Activated naive CD4-positive, alpha-beta T cell (primary cell): ENCODE measurements at places on chromosomes 1 and 21.

DNA sequence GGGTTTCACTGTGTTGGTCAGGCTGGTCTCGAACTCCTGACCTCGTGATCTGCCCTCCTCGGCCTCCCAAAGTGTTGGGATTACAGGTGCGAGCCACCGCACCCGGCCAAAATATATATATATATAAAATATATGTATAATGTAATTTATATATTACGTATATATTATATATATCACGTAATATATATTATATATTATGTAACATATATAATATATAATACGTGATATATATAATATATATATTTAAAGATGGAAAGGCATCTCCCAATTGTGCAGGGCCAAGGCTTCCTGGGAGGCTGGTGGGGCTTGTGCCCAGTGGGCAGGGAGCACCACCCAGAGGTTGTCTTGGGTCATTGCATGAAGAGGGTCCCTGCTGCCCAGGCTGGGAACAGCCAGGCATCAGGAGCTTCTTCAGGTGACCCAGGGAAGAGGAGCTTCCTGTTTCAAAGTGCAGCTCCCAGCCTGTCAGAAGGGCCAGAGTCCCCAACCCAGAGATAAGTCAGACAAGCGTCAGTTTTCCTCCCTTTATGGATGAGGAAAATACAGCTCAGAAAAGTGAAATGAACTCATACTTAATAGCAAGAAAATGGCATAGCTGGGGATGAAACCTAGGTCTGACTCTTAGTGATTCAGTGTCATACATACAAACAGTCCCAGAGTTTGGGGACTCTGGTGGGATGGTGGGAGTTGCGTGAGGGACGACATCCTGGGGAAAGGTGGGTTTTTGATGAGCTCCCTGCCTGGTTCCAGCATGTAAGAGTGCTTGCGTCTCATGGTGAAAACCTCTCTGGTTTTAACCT is 12.0 kb downstream of the UBE2Q1 start:
- peak; percentile 13 for DNase-seq

- DNase-seq = no peak
These were observed 26.4 kb upstream of the SYCP1 start for GRCh38 chr1:114828251-114828650.

DNA sequence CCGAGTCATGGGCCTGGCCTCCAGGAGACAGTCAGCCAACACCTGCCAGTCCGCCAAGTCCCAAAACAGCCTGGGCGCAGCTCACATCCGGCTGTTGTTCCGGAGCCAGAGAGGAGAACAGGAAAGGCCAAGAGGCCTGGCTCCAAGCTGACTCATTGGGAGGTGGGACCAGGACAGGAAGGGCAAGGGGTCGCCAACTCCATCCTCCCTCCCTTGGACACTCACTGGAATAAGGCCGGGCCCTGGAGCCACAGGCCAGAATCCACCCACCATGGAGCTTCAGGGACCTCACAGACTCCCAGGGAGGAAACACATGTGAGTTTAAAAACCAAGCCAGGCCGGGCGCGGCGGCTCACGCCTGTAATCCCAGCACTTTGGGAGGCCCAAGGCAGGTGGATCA is 25.1 kb upstream of the CLIC4 start:
- no peak for DNase-seq

- no peak for DNase-seq
These were observed 12.4 kb upstream of the PLXNA2 start for GRCh38 chr1:208256556-208256955.

DNA sequence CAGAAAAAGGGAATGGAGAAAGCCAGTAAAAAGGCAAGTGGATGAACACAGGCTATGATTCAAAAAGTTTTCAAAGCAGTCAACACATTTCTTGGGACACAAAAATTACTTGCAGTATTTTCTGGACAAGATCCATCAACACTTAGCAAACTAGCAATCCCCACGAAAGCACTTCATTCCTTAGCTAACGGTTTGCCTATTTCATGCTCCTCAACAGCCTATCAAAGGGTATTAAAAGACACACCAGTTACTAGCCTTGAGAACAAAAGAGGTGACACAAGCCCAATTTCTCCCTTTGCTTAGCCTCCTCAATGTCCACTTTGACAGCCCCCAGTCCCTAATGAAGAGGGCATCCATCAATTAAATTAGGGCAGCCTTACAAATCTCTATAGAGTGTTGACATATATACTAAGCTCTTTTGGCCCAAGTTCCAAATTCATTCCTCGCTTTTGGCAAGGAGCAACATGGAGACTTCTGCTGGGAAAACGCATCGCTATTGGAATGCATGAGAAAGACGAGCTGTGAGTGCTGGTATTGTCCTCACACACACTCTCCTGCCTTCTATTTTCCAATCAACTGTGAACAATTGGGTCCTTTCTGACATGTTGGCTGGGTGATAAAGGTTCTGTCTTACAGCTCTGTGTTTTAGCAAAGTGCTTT is 180.0 kb downstream of the TNR start:
- no peak for DNase-seq

DNA sequence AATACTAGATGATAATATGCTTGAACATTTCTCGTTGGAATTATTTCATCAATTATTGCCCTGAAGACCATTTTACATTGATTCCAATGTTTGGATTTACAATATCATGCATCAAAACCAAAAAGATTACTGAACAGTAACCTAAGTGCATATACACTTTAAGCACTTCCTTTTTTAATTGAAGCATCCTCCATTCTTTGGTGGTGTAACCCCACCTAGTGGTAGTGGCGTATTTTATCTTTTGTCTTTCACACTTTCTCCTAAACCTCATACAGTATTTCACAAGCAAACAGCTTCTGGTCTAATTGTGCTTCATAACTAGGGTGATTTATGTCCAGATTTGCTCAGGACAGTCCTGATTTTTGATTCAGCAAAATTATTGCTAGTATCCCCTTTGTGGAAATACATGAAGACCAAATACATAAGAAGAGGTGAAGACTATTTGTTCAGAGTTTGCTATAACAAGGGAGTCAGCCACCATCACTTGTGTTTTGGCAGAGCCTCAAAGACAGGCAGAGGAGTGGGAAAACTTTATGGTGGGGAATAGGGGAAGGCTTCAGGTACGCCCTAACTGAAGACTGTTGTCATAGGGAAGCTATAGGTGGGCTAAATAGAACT is 3.4 kb upstream of the NVL start:
- DNase-seq = no peak

DNA sequence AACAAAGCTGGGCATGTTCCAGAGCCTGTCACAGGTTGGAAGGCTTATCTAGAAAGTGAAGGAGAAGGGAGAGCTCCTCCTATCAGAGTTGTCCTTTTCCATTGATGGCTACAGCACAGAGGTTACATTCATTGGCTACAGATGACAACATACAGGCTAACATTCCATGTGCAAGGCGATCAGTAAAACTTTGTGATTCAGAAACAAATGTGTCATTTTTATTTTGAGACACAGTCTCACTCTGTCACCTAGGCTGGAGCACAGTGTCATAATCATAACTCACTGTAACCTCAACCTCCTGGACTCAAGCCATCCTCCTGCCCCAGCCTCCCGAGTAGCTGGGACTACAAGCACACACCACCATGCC is 32.6 kb downstream of the TRIM67 start:
- no peak for DNase-seq

DNA sequence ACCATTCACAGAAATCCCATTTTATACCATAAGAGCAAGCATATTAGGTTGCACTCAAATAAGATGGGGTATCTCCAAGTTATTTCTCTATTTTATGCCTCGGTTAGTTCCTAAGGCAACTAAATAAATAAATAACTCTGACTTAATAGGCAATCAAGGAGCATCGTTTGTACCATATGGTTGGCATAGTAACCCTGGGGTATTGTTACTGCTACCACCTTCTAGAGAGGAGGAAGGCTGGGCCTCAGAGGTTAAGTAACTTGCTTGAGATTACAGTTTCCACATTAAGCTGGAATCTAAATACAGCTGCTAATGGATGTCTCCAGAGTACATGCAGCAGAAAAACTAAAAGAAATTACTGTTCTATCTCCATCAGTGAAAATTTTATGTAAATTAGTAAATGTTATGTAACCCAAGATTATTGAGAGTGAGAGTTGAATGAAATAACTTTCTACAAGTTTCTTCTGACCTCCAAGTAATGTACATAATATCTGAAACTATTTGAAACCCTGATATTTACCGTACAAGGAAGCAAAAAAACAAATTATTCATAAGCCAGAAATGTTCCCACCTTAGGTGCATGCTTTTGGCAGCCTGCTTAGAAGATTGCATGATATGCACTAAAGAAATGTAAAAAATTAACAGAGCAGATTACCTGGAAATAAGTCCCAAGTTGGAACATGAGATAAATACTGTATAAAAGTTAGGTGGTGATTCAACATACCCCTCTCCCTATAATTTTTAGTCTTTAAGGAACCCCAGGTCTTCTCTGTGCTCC is 127.0 kb downstream of the CRB1 start:
- DNase-seq = no peak

DNA sequence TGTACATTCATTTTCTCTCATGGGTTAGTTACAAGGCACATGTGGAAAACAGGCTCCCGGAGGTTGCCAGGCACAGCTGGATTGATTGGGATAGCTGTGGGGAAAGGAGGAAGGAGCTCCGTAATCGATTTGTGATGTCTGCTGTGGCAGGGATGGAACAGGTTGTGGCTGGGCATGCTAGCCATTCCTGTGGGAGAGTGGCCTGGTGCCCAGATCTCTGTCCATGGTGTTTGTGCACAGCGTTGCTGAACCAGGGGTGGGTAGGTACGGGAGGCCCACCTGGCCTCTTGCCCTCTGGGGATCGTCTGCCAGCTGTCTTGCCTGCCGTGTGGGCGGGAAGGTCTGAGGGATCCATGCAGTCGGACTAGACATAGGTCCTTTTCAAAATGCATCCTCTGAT is 302.8 kb upstream of the VAMP3 start:
- no peak for DNase-seq

GRCh38 chr1:92711473-92712165 is 73.3 kb downstream of the EVI5 start:
- no peak for DNase-seq

GRCh38 chr1:48246727-48247126 is 24.2 kb downstream of the SLC5A9 start:
- DNase-seq = no peak

DNA sequence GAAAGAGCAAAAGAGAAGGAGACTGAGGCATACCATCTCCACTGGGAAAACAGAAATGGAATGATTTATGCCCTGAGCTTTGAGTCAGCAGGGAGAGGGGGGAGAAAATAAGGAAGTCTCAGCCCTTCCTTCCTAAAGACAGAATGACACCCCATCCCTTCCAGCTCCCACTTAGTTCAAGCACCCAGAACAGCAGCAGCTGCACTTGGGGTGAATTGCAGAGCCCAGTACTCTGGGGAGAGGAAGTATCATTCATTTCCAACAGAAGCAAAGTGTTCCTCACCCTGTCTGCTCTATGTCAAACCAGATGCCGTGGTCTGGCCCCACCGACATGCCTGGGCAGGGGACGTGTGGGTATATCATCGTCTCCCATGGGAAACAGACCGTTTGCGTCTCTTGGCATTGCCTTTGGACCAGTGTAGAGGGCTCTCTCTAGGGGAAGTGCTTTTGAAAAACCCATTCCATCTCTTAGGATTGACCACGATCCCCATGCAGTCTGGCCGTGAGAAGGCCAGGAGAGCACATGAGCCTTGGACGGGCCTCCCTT is 1.1 kb upstream of the KCNJ15 start:
- no peak for DNase-seq

DNA sequence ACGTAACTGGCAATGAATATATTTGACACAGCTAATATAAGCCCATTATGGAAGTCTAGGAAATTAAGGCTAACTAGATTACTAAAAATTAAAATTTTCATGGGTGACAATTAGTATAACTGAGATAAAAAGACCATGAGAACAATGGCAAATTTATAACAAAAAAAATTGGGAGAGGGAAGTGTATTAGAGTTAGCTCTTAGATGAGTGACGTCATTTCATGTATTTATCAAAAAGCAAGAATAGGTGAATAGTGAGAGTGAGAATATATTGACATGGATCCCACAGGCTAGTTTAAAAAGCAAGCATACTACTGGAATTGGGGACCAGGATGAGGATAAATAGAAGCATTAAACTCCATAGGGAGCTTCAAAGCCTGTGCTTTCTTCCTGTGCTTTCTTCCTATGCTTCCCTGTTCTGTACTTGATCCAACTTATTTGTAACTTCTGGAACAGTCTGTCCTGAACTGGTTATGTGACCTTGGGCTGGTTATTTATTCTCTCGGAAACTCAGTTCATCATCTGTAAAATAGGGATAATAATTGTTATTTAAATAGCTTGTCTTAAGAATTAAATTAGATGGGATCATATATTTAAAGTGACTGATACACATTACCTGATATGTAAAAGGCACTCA is 9.1 kb downstream of the BCL9 start:
- DNase-seq = no peak

DNA sequence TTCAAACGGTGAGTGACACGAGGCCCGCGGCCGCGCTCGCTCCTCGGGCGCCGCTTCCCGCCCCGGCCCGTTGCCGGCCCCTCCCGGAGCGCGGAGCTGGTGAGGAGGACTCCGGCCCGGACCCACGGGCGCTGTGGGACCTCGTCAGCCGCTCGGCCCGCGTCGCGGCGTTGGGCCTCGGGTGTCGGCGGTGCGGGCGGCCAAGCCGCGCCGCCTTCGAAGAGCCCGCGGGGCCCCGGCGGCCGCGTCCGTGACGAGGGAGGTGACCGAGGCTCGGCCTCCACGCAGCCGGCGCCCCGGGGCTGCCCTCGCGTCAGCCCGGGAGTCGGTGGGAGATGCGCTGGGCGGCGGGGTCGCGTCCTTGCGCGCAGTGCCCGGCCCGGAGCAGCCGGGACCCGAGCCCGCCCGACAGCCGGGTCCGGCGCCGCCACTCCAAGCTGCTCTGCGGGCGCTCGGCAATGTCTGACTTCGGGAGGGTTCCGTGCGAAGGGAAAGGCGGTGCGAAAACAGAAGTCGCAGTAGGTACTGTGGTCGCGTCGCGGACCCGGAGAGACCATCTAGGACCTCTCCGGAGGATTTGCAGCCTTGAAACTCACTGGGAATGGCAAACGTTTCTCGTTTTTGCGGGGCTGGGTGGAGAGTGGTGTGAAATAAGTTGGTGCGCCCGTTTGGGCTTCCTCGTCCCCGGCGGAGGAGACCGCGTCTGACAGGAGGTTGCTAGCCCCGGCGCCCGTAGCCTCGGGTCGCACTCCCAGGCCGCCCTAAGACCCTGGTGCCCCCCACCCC is 829 bp downstream of the SPEN start:
- DNase-seq = no peak
